Astrocyte of the spinal cord (primary cell): ENCODE measurements at places on chromosomes 1 and 21.

GRCh38 chr1:210397252-210397651, 68.5 kb downstream of the HHAT start:
- peak; percentile 71 for DNase-seq

DNA sequence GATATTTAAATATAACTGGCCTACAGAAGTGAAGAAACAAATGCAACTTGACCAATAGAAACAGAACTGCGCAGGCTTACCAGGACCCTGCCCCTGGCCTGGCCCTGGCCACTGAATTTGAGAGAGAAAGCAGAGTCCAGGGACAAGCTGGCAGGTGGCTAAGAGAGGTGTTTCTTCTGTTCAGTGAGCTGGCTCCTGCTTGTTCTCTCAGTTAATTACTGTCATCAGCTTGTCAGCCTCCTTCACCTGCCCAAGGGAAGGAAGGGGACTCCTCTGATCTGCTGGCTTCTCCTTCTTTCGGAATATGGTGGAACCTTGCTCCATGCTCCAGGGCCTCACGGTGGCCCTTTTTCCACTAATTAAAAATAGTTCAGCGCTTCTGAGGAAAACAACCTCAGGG, 388.4 kb downstream of the DISC1 start:
- DNase-seq: no peak

DNA sequence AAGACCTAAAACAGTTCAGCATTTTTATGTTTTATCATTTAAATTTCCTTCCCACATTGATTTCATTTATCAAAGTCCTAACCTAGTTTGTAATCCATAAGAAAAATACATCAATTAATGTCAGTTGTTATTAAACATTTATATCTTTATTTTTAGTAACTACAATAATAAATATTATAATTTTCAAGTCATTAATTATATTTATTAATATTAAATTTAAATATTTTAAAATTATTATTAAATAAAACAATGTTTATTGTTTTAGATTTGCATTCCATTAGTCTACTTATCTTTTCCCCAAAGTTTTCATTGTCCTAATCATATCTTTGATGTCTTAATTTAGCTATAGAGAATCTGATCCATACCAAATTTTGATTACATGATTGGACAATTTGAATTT, 368.9 kb downstream of the PLA2G4A start:
- DNase-seq: no peak

DNA sequence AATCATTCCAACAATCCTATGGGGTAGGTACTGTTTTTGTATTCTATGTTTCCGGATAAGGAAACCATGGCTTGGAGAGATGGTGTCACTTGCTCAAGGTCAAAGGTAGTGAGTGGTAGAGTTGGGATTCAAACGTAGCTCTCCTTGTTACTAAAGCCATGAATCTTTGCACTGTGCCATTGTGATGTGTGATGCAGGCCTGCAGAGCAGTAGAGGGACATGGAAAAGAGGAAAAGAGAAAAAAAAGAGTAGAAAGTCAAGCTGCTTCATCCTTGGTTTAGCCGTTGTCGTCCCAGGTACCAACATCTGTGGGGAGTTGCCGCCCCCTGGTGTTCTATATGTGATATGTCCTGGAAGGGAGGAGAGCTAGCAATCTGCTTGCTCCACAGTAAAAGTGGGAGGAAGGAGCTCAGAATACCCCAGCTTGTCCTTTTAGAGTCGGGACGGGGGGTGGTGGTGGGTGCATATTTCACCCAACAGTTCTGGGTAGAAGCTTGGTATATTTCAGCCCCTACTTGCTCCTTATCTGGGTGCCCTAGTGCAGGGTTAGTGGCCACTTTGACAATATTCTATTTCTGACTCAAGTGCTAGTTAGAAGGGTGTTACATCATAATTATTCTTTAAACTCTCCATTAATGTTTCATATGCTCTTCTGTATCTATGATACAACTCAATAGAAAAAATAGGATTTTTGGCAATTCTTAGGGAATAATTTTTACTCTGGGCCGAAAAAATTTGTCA, 98.4 kb downstream of the EBNA1BP2 start:
- DNase-seq: peak; percentile 79

- DNase-seq: no peak
These were observed 105.2 kb downstream of the ACBD6 start for GRCh38 chr1:180397175-180397574.

GRCh38 chr1:43978264-43978550, 803 bp upstream of the B4GALT2 start:
- no peak for DNase-seq

DNA sequence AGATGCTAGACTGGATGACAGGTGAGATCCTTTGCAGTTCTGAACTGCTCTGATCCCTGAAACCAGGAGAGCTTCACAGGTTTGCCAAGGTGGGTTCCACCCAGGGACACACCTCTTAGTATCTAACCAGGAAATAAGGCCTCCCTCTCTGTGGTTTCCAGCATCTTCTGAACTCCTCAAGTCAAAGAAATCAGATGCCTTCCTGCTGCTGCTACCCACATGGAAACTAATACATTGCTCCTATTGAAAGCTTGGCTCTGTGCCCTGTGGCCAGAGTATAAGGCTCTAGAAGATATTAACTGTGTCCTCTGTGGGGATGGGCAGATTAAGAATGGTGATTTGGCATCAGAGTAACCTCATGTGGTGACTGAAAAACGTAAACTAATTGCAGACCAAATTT, 75.0 kb upstream of the MRPS6 start:
- no peak for DNase-seq

DNA sequence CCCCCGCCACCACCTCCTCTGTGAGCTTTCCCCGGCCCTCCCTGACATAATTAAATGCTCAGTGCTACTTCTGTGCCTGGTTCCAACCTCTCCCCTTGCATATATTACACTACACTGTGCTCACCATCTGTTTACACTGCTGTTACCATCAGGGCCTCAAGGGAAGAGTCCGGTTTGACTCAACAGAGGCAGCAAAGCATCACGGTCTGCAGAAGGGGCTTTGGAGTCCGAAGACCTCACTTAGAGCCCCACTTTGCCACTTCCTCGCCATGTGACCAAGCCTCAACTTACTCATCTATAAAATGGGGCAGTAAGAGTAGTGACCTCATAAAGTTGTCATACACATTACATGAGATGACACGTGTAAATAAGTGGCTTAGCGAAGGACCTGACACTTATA, 27.4 kb downstream of the KCNN3 start:
- no peak for DNase-seq

- DNase-seq: peak; percentile 61
These were observed 1.3 kb upstream of the DOCK7 start for GRCh38 chr1:62689524-62689923.

DNA sequence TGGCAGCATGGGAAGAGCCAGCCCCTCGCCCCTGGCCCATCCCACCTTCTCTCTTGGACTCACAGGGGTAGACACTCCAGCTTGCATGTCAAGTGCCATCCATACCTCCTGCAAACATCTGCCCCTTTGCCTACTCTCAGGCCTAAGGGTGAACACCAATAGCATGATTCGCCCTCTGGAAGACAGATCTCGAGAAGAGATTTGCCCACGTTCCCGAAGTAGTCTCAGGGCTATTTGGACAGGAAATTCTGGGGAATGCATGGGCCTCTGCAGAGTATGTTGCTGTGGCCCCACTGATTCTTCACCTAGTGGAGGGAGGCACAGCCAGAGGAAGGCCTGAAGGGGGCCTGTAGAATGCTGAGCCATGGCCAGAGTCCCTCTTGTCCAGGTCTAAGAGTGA, 29.8 kb upstream of the DNASE2B start:
- DNase-seq: no peak

DNA sequence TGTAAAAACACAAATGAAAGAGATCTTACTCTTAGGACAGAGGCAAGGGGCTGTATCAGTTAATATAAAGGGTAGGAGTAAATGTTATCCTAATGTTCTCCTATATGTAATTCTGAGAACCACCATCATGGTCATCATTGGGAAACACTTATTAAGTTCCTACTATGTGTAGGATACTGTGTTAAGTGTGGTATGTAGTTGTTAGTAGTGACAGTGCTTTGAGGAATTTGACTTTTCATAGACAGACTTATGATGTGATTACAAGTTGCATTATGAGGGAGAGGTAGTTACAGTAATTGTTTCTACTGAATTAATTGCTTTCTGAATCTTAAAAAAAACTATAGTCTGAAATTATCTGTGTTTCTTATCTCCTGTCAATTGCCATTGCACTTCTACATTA, 51.8 kb upstream of the PGD start:
- no peak for DNase-seq

- no peak for DNase-seq
These were observed 21.7 kb downstream of the GLRX2 start for GRCh38 chr1:193083365-193084088.

DNA sequence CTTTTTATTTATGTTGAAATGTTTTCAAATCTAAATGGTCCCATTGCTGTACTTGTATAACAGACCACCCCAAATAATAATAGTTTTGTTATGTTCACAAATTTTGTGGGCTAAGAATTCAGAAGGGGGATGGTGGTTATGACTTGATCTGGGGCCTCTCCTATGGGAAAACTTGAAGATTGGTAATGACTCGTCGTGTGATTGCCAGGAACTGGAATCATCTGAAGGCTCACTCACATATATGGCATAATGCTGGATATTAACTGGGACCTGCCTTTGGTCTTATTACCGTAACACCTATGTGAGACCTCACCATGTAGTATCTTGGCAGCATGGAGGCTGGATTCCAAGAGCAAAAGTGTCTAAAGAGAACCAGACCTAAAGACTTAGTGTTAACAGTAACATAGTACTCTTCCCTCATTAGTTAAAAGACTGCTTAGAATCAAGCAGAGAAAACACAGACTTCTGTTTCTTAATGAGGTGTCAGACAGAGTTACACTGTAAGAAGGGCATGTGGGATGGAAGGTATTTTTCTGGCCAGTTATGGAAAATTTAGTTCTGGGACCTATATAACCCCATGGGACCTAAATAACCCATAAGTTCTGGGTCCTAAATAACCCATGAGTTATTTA, 11.9 kb downstream of the LYPLAL1 start:
- DNase-seq: no peak

DNA sequence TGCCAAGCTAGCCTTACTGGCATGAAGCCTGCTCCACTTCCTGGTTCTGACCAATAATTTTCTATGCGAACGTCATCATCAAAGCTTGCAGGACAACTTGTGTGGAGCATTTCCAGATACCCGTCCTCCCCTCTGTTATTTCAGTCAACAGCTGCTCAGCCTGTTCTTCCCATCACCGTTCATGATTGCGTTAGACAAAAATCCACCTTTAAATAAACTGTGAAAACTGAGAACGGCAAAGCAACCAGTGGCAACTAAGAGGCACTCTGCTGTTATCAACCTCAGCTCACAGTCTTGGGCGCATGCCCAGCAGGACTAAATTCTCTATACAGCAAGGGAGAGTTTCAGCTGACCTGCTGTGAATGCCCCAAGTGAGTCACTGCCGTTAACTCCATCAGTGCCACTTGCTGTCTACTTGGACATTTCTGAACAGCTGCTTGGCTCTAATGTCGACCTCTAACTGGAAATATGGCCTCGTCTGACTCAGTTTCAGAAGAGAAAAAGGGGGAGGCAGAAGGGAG, 207.4 kb upstream of the RUNX1 start:
- peak; percentile 99 for DNase-seq

DNA sequence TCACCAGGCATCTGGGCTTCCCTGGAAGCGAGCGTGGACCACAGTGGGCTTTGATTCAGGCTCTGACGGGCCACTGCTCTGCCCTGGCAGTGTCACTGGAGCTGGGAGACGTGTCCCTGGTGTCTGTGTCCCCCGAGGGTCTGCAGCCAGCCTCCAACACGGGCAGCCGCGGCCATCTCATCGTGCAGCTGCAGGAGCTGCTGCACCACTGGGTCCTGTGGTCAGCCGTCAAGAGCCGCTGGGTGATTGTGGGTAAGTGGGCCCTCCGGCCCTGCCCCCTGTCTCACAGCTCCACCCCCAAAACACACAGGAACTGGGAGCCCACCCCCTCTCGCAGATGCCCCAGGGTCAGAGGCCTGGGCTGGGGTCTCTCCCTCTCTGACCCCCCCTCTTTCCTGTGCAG, 40.7 kb downstream of the DISP3 start:
- DNase-seq: no peak

DNA sequence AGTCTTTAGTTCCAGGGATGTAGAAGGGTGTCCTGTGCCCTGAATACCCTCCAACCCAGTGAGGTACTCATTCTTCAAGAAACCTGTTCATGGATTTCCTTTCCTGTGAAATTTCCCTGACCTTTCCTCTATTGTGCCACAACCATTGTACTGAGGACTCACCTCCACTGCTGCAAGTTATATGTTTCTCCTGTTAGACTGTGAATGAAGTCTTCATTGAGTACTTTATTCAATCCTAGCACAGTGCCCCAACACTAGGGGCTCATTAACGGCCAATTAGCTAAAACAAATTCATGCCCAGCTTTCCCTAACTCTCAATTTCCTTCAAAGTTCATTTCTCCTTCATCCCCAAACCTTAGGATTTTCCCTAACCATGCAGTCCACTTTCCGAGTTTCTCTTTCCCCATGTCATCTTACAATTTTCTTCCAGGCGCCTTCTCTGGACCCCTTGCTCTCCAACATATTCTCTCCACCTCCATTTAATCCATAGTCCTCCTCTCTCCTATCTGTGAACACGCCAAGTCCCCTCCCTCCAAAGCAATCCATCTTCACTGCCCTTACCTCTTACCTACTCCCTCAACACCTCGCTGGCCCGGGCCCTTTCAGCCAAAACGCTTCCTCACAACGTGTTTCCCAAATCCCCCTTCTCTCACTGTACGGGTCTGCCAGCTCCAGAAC, 1.3 kb downstream of the TRIM33 start:
- peak; percentile 6 for DNase-seq

- no peak for DNase-seq
These were observed 228.4 kb downstream of the DAB1 start for GRCh38 chr1:57195436-57195941.

GRCh38 chr21:32114419-32115035, 164.3 kb downstream of the MIS18A start:
- DNase-seq: no peak
